ENCODE measurements at places on chromosomes 4 and X.

DNA sequence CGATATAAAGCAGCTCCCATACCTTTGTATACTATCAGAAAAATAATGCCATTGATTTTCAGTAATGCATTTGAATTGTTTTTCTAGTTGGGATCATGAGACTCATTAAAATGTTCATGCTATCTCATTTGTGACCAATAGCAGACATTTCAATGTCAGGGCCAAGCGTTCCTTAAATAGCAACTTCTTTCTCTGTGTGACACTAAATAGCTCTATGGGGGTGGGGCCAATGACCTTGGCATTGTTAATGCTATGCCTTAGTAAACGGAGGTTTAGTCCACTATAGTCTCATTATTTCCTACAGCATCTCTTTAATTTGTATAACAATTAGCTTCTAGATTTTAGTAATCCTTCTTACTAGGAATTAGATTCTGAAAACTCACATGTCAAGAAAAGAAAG, 48.6 kb upstream of the ARHGAP24 start:
- DNase-seq = no peak

- no peak for DNase-seq
These were observed 133.0 kb upstream of the C1QTNF7 start for GRCh38 chr4:15294832-15295231.

- no peak for DNase-seq
These were observed 27.8 kb downstream of the RP2 start for GRCh38 chrX:46864606-46865005.

DNA sequence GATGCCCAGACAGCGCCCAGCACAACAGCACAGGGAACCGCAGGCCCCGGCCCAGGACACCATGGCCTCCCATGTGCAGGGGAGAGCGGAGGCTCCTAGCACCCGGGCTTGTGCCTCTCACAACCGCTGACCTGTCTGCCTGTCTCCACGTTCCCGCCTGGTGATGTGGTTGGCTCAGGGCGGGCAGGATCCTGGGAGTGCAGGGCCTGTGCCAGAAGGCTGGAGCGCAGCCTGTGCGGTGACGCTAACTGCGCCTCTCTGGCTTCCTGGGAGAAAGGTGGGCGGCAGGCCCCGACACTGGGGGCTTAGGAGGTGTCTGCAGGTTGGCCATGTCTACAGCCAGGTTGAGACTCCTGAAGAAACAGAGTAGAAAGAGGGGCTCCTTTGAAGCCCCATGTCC, 48.7 kb downstream of the CPZ start:
- no peak for DNase-seq

DNA sequence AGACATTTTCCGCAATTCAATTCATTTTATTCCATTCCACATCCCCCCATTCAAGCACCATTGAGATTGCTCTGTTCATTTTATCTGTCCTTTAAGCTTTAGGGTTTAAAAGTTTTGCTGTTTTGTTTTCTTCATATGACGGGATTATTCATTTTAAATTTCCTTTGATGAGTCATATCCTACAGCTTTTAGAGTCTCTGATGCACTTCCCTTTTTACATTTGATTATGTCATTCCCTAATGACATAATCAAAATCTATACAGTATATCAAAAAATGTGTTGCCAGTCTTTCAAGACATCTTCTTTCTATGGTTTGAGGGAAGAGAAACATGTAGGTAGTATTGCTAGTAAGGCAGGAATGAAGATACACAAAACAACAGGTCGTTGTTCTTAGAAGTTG, 456.3 kb downstream of the PDGFC start:
- no peak for DNase-seq

GRCh38 chr4:16993956-16994840, 95.8 kb upstream of the LDB2 start:
- DNase-seq = no peak

DNA sequence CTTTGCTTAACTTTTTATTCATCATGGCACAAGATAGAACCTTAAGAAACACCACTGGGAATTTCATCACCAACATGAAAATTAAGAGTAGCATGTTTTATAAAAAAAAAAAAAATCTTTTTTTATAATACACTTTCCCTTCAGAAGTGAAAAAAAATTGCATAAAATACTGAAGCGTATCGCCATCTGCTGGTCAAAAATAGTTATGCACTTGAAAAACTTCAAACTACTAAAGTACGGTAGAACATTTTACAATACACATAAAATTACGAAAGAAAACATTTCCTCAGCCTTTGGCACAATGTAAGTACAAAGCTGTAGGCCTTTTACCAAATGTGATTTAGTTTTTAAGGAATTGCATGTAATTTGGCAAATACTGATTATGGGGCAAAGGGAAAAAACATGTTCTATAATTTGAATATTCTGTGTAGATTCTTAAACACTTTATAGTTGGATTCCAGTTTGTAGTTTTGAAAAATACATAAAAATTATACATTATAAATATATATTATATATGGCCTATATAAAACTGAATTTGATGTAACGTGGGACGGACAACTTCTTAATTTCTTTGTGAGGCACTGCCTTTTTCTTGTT, 26.5 kb downstream of the HCCS start:
- DNase-seq = no peak

GRCh38 chr4:87353592-87353991, 30.9 kb upstream of the HSD17B13 start:
- DNase-seq = no peak

DNA sequence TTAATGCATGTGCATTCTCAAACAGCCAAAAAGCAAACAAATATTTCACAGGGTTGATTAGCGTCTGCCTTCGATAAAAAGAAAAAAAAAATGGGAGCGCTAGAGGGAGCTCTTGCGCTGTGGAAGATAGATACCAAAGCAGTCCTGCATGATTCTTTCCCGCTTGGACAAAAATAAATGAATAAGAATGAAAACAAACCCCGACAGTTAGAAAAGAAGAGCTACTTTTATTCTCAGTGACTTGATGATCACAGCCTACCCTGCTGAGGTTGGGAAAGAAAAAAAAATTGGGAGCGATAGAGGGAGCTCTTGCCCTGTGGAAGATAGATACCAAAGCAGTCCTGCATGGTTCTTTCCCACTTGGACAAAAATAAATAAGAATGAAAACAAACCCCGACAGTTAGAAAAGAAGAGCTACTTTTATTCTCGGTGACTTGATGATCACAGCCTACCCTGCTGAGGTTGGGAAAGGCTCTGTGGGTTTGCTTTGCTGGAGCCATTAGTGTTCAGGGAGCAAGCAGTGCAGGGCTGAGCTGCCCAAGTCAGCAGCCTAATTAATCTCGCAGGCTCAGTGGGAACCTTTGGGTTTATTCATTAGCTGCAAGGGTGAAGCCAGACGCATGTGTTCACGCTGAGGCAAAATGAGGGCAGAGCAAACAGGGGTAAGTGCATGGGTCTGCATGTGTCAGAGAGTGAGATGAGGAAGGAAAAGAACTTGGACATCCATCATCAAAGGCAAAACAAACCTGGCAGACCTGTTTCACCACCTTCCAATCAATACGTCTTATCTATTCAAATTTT, 249.3 kb upstream of the PRKX start:
- no peak for DNase-seq

GRCh38 chr4:165288226-165288625, 39.2 kb upstream of the MSMO1 start:
- no peak for DNase-seq

- DNase-seq = no peak
These were observed 59.8 kb downstream of the AGTR2 start for GRCh38 chrX:116230130-116230898.

- no peak for DNase-seq
These were observed 1.7 kb upstream of the CENPC start for GRCh38 chr4:67546971-67547370.

DNA sequence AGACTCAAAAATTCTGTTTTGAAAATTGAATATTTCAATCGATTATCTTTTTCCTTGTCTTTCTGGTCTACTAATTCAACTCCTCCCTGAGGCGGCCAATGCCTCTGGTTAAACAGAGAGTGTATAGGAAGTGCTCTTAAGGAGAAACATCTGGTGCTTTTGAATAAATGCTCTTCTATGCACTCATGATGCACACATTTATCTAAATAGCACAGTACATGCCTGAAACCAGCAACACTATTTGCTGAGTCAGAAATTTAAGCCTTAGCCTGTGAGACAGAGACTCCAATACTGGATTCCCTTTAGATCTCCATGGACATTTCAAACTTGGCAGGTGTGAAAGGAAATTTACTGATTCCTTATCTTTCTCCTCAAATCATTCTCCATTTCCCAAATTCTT, 118.6 kb downstream of the SLIT2 start:
- DNase-seq = no peak

GRCh38 chrX:54093571-54093970, 49.3 kb upstream of the PHF8 start:
- DNase-seq = no peak

All from CD4-positive, alpha-beta T cell treated with Interleukin-1 beta for 1 hour (primary cell).